NCI-H1417 (cell line): ENCODE measurements at places on chromosomes 6 and 20.

- DNase-seq = no peak
Measured at GRCh38 chr20:53652859-53653517, 59.3 kb upstream of the ZNF217 start.

DNA sequence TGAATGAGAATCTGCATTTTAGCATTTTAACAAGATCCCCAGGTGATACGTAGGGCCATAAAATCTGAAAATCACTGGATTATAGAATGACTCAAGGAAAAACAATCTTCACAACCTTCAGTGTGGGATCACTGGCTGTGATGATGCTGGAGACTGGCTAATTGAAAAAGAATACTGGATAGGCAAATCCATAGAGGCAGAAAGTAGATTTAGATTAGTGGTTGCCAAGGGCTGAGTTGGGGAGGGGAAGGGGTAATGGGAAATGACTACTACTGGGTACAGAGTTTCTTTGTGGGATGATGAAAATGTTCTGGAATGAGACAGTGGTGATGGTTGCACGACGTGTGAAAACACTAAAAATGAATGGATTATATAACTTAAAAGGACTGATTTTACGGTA is 84.1 kb downstream of the CDK19 start:
- no peak for DNase-seq

DNA sequence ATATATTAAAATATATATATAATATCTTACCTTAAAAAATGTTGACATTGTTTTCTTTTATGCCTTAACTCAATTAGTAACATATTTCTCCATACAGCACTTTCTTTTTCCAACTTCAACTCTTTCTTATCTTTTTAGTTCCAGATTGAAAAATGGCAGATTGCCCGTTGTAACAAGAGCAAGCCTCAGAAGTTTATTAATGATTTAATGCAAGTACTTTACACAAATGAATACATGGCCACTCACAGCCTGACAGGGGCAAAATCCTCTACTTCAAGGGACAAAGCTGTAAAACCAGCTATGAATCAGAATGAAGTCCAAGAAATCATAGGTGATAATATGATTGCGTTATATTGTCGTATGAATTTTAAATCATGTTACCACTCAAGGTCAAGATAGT is 29.4 kb upstream of the KIAA1586 start:
- no peak for DNase-seq

GRCh38 chr6:19209202-19209601 is 628.0 kb upstream of the ID4 start:
- no peak for DNase-seq

DNA sequence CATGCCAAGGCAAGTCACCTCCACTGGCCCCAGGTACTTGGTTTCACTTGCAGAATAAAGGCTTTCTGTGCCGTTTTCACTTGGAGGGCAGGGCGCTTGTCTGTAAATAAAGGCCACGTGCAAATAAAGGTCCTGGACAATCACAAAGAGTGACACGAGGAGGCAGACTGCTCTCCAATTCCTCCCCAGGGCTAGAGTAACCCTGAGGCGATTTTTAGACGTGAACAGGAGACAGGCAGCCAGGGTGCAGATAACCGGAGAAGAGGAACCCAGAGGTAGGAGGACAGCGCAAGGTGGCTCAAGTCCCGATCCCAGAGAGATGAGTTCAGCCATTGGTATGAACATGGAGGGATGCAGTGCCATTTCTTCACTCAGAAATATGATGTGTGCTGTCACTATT is 327.4 kb downstream of the KIF16B start:
- DNase-seq = no peak

DNA sequence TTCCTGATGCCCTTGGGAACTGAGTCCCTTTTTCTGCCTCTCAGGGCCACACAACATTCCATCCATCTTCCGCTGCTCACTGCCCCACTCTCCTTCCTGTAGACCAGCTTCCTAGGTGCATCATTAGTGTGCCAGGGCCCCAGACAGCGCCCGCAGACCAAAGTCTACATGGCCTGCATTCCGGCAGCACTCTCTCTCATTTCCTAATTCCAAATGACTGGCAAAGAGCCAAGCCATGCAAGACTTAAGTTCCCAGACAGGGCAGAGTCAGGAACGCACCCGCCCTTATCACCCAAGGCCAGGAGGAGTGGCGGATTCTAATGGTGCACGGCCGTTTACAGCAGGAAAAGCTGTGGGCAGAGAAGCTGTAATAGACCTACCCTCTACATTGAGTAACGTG is 159.8 kb upstream of the ARID1B start:
- DNase-seq = no peak

DNA sequence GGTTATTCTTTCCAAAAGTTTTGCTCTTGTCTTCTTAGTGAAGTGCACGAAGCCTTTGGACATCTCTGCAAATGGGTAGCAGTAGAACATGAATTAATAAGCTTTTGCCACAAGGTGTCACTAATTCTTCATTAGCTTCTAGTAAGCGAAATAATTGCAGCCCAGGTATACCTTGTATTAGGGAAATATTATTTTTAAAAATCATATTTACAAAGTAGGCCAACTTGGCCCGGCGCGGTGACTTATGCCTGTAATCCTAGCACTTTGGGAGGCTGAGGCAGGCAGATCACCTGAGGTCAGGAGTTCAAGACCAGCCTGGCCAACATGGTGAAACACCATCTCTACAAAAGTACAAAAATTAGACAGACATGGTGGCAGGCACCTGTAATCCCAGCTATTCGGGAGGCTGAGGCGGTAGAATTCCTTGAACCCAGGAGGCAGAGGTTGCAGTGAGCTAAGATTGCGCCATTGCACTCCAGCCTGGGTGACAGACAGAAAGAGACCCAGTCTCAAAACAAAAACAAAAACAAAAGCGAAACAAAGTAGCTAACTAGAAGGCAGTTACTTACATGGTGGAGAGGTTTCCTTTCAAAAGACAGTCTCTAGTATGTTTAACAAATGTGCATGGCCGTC is 8.8 kb upstream of the RSPH3 start:
- no peak for DNase-seq

DNA sequence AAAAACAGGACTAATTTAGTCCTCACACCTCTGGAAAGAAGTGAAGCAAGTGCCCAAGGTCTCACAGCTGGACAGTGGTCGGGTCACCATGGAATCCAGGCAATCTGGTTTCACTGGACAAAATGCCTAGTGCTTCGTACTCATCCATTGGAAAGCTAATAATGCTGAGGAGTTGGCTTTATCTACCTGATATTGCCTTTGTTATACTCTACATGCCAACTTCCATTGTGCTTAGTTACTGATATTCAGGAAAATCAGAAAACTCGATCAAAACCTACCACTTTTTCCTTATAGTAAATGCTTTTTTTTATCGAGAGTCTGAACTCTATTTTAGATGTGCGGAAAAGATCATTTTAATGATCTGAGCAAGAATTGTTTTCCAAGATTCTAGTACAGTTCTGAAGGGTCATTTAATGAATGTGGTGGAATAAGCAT is 966 bp downstream of the CFAP206 start:
- DNase-seq = no peak

DNA sequence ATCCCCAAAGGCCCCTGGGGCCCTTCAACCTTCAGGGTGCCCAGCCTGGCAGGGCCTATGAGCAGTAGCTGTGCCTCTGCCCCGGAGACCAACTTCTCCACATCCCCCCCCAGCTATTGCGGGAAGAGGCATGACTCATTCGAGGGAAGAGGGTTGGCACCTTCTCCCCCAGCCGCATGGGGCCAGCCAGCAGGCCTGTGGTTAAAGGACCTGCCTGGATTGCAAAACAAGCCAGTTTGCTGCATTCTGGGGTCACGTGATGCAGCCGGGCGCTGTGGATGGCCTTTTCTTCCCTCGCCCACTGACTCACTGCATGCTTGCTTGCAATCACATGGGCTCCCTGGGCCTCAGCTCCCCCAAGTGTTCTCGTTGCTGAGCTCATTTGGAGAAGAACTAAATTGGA is 182.5 kb downstream of the MAFB start:
- no peak for DNase-seq

DNA sequence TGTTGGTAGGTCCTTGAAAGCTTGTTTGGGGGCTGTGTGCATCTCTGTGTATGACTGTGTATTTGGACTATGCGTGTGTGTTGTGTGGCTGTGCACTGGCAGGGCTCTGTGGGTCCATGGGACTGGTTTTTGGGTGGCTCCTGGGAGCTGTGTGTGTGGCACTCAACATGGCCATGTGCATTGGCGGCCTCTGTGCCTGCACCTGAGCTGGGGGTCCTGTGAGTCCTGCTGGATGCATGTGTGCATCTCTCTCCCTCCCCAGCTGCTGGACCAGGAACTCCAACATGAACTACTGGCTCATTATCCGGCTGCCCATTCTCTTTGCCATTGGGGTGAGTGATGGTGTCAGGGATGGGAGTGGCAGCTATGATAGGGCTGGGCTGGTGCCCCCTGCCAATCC is 30.1 kb downstream of the GLP1R start:
- DNase-seq = no peak

DNA sequence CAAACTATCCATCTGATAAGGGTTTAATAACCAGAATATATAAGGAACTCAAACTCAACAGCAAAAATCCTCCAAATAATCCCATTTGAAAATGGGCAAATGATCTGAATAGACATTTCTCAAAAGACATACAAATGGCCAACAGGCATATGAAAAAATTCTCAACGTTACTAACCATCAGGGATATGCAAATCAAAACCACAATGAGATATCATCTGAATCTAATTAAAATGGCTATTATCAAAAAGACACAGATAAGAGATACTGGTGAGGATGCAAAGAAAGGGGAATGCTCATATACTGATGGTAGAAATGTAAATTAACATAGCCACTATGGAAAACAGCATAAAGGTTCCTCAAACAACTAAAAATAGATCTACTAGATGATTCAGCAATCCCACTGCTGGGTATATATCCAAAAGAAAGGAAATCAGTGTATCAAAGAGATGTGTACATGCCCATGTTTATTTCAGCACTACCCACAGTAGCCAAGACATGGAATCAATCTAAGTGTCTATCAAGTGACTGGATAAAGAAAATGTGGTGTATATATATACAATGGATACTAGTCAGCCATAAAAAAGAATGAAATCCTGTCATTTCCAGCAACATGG is 6.1 kb upstream of the BRD2 start:
- DNase-seq = no peak

DNA sequence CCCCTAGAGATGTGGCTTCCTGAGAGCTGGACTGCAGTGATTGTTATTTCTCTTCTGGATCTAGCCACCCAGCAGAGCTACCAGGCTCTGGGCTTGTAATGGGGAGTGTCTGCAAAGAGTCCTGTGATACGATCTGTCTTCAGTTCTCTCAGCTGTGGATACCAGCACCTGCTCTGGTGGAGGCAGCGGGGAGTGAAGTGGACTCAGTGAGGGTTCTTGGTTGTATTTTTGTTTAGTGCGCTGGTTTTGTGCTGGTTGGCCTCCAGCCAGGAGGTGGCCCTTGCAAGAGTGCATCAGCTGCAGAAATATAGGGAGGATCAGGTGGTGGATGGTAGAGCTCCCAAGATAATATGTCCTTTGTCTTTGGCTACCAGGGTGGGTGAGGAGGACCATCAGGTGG is 33.7 kb downstream of the PAX1 start:
- DNase-seq = peak; percentile 20

- no peak for DNase-seq
Measured at GRCh38 chr6:93266116-93266817, 153.1 kb downstream of the EPHA7 start.

GRCh38 chr20:19987046-19987445 is 30.1 kb upstream of the NAA20 start:
- DNase-seq = no peak

DNA sequence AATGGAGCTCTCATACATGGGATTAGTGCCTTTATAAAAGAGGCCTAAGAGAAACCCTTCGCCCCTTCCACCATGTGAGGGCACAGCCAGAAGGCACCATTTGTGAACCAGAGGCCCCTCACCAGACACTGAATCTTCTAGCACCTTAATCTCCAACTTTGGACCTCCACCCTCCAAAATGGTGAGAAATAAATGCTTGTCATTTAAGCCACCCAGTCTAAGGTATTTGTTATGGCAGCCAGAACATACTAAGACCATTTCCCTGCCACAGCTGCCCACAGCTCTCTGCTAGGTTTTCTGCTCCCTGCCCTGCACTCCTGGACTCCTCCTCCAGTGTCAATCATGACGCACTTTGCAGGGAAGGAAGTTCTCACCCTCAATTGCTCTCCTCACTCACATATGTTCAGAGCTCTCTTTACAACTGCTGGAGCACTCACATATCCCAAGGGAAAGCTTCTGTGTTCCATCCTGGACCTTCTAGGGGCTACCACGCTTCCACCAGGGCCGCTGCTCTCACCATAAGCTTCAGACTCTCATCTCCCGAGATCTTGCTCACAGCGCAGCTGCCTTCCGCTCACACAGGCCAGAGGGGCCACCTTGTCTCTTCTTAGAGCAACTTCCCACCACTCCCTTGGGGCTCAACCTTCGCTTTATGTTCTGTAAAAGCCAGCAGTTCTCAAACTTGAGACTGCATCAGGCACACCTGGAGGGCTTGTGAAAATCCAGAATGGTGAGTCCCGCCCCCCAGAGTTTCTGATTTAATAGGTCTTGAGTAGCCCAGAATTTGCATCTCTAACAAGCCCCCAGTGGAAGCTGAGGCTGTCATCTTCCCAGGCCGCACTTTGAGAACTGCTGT is 1.6 kb upstream of the LY86 start:
- no peak for DNase-seq

GRCh38 chr6:1242446-1242845 is 69.5 kb upstream of the FOXQ1 start:
- DNase-seq = no peak

- DNase-seq = no peak
Measured at GRCh38 chr20:61376541-61377240, 124.6 kb downstream of the CDH4 start.

- no peak for DNase-seq
Measured at GRCh38 chr6:22668307-22668706, 98.9 kb downstream of the HDGFL1 start.
